ENCODE measurements at places on chromosomes 2 and 18. TPM values are rescaled to one million over a fixed set of nuclear protein-coding genes. Genes with fewer than 3 reads are reported as not detected.

The GPN1 gene
- polyA plus RNA-seq = 17.4 TPM

The CCDC121 gene
- polyA plus RNA-seq = 0.65 TPM

The NAT8 gene
- polyA plus RNA-seq = not detected

The TGOLN2 gene
- 122 TPM for polyA plus RNA-seq

The EVX2 gene
- polyA plus RNA-seq = not detected

The RGPD8 gene
- polyA plus RNA-seq = 3.4 TPM

The UGT1A4 gene
- not detected for polyA plus RNA-seq

The GCG gene
- polyA plus RNA-seq = not detected

The ZNF804A gene
- polyA plus RNA-seq = 1.2 TPM

The CRYGD gene
- polyA plus RNA-seq = not detected

The HOXD4 gene
- not detected for polyA plus RNA-seq

The DPYSL5 gene
- not detected for polyA plus RNA-seq

The CNGA3 gene
- not detected for polyA plus RNA-seq

The SNORC gene
- polyA plus RNA-seq = 1.5 TPM

The PROKR1 gene
- 0.01 TPM for polyA plus RNA-seq

The SDC1 gene
- 0.23 TPM for polyA plus RNA-seq

The MYOM1 gene
- 1.5 TPM for polyA plus RNA-seq

The NBAS gene
- 10.6 TPM for polyA plus RNA-seq
